Mucosa of gallbladder (tissue), 1 donor: ENCODE measurements at places on chromosomes 4 and X.

GRCh38 chrX:11724122-11725017 is 33.7 kb upstream of the MSL3 start:
- DNase-seq: no peak

DNA sequence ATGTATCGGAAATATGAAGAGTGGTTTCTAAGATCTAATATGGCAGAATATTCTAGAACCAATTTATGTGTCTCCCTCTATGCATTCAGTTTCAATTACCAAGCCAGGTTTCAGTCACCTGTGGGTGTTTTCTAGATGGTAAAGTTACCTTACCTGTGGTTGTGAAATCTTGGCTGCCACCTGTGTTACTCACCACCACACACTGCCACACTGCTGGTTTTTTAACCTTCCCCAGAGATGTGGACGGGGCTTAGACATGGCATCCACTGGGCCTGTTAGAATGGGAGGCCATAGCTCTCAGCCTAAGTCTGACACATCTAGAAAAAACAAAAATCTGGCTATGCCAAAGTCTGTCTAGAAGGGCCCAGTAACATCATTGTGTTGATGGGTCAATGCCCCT is 896.5 kb upstream of the PABPC4L start:
- DNase-seq: no peak

- peak; percentile 10 for DNase-seq
These were observed 58.0 kb upstream of the CHRDL1 start for GRCh38 chrX:110853610-110854009.

- no peak for DNase-seq
These were observed 2.5 kb downstream of the UBA1 start for GRCh38 chrX:47196098-47196497.

DNA sequence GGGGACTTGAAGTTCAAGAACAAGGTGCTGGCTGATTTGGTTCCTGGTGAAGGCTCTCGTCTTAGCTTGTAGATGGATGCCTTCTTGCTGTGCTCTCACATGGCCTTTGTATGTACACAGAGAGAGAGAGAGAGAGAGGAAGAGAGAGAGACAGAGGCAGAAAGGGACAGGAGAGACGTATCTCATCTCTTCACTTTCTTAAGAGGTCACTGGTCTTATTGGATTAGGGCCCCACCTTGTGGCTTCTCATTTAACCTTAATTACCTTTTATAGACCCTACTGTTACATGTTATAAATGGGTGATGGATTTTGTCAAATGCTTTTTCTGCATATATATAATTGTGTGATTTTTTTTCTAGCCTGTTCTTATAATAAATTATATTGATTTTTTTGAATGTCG is 1444.2 kb downstream of the ADGRL3 start:
- no peak for DNase-seq

GRCh38 chr4:174742561-174742960 is 86.5 kb downstream of the GLRA3 start:
- DNase-seq: no peak

GRCh38 chrX:125627676-125628075 is 308.0 kb downstream of the TEX13C start:
- DNase-seq: no peak

- peak; percentile 81 for DNase-seq
These were observed 8.3 kb upstream of the GJB1 start for GRCh38 chrX:71214604-71215337.

GRCh38 chr4:184447664-184448063 is 26.7 kb downstream of the IRF2 start:
- no peak for DNase-seq

DNA sequence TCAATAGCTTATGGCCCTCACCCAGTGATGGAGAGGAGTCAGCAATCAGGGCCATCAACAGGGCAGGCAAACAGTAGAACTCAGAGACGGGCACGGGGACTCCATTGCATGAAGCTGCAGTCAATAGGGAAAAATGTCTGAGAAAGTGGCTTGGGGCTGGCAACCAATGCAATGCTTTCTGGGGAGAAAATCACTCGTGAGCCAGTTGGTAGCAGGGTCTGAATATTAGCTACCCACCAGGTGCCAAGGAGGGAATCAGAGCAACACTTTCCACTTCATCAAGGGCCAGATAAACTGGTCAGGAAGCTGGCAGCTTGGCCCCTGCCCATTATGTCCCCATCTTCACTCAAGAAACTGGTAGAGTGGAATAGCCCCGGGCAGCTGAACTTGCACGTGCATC is 80.7 kb downstream of the STARD8 start:
- DNase-seq: no peak

- no peak for DNase-seq
These were observed 25.1 kb upstream of the TEX13D start for GRCh38 chrX:124307253-124307907.

DNA sequence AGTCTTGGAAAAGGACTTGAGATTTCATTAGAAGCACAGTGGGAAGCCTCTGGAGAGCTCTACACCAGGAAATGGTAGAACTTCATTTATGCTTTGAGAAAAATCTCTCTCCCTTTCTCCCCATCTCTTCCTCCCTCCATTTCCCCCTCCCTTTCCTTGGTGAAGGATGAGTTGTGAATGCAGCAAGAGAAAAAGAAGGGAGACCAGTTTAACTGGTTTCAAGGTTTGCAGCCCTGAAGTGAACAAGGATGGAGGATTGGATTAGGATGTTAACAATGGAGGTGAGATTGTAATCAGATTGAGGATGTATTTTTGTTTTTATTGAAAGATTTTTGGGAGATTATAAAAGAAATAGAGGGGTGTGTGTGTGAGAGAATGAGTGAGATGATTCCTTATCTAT is 99.5 kb downstream of the ANK2 start:
- DNase-seq: no peak

- no peak for DNase-seq
These were observed 62.4 kb downstream of the ATXN3L start for GRCh38 chrX:13257223-13258051.

GRCh38 chr4:8055206-8055605 is 103.4 kb downstream of the ABLIM2 start:
- no peak for DNase-seq

DNA sequence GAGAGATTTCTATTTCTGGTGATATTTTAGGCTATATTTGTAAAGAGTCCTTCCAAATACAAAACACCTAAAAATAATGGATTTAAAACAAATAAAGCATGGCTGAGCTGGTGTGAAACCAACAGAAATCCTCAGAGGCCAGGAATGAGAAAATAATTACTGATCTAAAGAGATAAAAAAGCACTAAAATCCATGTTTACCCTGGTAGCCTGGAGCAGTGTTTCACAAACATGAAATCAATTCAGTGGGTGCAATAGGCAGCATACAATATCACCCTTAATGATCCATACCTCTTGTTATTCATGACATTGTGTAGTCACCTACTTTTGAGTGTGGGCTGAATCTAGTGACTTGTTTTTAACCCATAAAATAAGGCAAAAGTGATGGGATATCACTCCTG is 14.6 kb downstream of the PFKFB1 start:
- DNase-seq: no peak

DNA sequence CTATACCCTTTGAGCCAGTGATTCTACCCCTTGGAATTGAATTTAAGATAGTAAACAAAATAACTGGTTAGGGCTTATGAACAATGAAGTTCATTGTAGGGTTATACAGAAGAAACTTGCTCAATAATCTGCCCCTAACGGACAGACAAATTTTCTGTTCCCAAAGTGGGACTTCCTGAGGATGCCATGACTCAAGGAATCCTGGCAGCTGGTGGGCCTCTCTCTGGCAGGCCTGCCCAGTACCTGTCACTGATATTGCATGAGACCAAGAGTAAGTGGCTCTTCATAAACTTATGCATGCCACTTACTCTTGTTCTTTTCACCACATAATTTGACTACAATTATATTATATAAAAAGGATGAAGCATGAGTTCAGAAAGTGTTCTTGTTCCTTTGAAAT is 41.5 kb downstream of the GPRIN3 start:
- DNase-seq: no peak

DNA sequence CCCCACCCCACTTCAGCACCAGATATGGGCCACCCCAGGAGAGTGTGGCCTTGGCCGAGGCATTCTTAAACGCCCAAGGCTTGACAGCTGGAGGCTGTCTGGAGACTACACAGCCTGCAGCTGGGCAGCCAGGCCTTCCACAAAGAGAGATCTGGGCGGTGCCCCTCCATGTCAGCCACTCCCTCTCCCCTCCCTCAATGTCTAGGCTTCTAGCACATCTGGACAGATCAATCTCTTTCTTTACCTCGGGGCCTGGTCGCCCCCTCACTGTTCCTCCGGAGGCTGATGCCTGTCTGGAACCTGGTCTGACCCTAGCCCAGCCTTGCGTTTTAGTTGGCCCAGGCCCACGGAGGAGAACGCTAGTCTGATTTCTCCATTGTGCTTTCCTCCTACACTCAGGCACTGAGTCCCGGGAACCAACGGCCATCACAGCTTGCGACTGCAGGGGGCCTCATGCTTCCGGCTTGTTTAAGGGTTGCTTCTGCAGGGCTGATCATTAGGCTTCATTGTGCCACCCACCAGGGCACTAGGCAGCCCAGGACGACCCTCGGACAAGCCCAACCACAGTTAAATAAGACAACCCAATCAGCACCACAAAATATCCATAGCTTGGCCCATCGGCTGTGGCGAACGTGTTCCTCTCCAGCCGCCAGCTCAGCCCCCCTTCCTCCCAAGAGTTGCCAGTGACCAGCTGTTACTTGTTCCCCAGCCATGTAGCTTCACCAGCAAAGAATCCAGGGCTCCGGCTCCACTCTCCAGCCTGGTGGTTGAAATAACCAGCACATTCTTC is 200.6 kb downstream of the BCOR start:
- DNase-seq: peak; percentile 34

GRCh38 chr4:144646523-144647094 is 653 bp downstream of the HHIP start:
- no peak for DNase-seq

- DNase-seq: no peak
These were observed 876 bp upstream of the TACR3 start for GRCh38 chr4:103720661-103721060.

GRCh38 chr4:955161-955921 is 18.0 kb downstream of the DGKQ start:
- DNase-seq: no peak

DNA sequence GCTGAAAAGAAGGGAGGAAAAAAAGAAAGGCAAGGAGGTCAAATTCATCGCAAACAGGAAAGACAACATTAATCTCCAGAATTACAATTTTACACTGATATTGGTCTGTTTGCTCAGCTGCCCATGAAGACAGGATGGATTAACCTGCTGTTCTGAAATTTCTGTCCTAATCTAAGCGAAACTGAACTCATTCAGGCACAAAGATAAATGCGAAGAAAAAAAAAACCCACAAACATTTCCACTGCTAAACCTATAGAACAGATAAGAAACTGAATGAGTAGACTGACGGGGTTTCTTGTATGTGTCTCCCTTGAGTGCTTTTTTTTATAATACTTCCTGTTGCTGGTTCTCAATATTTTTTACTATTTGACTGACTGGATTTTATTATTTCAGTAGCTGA is 251.8 kb upstream of the FTHL17 start:
- no peak for DNase-seq

DNA sequence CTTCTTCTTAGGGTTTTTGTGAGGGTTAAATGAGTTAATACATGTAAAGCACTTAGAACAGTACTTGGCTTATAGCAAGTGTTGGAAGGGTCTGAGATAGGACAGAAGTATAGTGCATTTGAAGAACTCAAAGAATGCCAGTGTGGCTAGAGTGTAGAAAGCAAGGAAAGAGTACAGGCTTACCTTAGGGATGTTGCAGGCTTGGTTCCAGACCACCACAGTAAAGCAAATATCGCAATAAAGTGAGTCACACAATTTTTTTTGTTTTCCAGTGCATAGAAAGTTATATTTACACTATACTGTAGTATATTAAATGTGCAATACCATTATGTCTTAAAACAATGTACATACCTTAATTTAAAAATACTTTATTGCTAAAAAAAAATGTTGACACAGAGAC is 41.3 kb downstream of the KIF4A start:
- DNase-seq: no peak

GRCh38 chr4:13548984-13549546 is 4.8 kb upstream of the NKX3-2 start:
- peak; percentile 80 for DNase-seq

DNA sequence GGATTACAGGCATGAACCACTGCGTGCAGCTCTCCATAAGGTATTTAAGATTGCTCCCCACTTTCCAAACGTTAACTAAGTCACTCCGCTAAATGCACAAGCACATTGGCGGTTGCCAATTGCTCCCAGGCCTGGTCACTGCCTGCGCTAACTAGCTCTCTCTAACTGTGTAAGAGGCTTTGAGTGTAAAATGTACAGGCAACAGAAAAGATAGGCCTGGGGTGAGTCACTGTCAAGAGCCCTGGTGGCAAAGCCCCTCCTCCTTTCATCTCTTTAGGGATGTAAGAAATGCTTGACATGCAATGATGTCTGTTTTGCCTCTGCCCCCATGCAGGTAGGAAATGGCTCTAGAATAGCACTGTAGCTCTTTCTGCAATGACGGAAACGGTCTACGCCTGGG is 329.7 kb upstream of the GATB start:
- DNase-seq: no peak

GRCh38 chr4:55008166-55009056 is 117.0 kb downstream of the KDR start:
- DNase-seq: no peak

GRCh38 chr4:44447563-44448504 is 775 bp downstream of the KCTD8 start:
- DNase-seq: peak; percentile 35

GRCh38 chr4:153114771-153115321 is 89.4 kb upstream of the TRIM2 start:
- DNase-seq: no peak

- no peak for DNase-seq
These were observed 176.0 kb downstream of the SHOX start for GRCh38 chrX:806586-806985.

DNA sequence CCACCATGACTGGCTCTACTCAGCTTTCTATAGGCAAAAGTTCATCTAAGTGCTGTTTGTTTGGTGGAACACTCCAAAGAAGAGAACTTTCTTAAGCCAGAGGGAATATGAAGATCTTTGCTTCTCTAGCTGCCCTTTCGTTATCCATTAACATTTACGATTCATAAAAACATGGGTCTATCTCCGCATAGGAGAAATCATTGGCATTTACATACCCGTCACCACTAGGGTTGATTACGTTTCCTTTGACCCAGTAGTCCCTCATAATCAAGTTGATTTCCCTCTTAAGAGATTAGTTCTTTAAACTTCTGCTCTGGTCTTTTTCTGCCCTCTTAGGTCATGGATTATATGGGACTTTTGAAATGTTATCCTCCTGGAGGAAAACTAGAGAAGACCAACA is 57.5 kb downstream of the PTCHD1 start:
- no peak for DNase-seq
